ENCODE measurements at places on chromosomes 13 and 19.
A peak's percentile ranks its signal among the peaks of the same experiment; 100 is the strongest.

GRCh38 chr19:4878491-4878968 is 11.1 kb upstream of the PLIN3 start:
- no peak for DNase-seq

DNA sequence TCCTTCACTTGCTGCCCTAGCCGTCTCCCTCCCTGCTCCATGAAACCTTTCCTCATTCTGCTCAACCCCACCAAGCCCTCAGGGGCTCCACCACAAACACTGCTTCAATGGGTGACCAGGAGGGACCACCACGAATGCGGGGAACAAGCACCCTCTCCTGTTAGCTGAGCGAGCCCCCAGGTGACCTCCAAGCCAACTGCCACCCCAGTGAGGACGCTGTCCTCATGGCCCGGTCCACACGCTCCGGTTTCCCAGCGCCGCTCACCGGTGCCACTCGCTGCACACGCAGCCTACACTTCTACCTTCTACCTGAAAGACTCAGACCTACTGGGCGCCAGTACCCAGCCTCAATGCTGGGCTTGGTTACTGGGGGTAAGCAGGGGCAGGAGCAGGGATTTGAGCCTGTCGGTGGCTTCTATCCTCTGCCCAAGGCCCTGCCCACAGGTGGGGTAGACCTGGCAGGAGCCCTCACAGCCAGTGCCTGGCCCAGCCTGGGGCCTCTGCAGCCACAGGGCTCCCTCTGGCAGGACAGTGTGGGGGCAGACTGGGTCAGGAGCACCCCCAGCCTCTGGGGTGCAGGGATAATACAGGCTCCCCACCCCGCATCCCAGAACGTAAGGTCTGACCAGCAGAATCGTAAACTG is 704 bp upstream of the TMEM86B start:
- DNase-seq: no peak

DNA sequence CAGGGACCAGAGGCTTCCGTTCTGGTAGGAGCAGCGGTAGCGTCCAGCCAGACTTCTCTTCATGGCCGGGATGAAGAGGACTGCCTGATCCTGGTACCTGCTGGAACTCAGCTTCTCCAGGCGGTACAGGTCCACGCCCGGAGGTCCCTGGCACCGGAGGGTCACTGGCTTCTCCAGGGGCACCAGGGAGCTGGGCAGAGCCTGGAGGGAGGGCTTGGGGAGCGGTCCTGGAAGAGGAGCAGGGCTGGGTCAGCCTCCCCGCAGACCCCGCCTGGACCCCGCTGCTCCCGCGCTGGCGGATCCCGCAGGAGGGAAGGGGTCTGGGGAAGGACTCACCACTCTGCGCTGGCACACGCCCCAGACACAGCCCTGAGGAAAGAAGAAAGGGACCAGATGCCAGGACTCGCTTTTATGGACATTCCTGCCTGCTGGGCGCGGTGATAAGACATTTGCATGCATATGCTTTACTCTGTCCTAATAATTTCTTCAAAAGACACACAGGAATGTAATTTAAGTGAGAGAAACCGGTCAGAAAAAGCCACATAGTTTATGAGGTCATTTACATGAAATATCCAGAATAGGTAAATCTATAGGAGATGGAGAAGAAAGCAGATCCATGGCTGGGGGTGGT is 5.8 kb downstream of the GP6 start:
- no peak for DNase-seq

DNA sequence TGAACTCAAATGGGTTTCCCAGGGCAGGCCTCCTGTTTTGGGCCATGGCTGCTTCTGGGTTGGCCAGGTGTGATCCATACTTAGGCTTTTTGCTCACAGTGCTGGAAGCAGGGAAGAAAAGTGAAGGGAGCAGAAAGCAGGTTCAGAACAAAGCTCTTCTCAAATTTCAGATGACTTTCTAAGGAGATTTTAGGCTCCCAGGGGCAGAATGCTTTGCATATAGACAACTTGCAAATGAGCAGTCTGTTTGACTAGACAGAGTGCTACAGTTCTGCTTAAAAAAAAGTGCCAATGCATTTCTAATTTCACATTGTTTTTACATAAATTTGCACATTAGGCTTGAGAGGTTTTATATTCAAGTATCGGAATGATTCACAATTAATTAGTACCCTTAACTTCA is 2.6 kb upstream of the SLC10A2 start:
- no peak for DNase-seq

DNA sequence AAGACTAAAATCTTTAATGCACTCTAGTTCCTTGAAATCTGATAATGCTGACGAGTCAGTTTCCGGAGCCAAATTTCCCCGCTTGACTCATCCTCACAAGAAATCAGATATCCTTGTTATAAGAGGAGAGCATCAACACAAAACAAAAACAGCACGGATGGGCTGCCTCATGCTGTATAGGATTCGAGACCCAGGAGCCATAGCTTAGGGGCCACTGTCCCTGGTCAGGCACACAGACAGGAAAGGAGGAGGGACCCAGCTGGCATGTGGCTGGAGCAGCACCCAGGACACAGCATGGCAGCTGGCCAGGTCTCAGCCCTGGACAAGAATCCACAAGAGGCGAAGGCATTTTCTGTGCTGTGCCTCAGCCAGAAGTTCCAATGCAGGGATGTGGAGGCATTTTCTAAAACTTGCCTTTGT is 110.2 kb upstream of the SPATA13 start:
- DNase-seq: no peak

DNA sequence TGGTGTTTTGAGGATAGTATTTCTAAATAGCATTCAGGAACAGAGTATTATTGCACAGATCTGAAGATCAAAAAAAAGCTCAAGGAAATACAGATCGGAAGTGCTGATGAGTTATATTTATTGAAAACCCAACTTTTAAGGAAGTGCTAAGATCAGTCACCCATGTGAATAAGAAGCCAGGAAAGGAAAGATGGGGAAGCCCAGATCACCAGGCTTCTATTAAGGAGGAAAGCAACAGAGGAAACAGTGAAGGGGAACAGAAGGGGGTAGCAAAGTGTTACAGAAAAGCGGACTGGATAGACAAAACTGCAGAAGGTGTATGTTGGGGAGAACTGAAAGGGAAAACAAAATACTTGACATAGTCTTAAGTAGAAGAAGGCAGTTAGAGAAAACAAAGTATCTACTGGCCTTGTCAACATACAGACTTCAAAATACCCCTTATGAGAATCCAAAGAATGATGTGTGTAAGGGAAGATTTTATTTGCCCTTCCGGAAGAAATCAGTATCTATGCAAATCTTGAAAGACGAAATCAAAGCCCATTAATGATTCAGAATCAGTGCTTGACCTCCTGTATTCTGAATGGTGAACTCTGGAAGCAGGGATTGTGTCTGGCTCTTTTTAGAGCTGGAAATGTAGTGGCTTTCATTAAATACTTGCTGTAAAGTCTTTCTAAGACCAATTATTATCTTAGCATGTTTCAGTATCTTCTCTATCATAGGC is 12.1 kb downstream of the UFM1 start:
- DNase-seq: no peak

GRCh38 chr19:50331994-50332243 is 2.7 kb upstream of the KCNC3 start:
- DNase-seq: no peak

- DNase-seq: no peak
Observed at GRCh38 chr13:73948848-73949529, 185.2 kb downstream of the KLF12 start.

GRCh38 chr19:18271433-18271841 is 2.8 kb downstream of the IQCN start:
- no peak for DNase-seq

- no peak for DNase-seq
Observed at GRCh38 chr13:28671126-28671792, 12.3 kb downstream of the POMP start.

GRCh38 chr19:1223018-1223855 is 14.6 kb downstream of the CBARP start:
- peak; percentile 31 for DNase-seq

DNA sequence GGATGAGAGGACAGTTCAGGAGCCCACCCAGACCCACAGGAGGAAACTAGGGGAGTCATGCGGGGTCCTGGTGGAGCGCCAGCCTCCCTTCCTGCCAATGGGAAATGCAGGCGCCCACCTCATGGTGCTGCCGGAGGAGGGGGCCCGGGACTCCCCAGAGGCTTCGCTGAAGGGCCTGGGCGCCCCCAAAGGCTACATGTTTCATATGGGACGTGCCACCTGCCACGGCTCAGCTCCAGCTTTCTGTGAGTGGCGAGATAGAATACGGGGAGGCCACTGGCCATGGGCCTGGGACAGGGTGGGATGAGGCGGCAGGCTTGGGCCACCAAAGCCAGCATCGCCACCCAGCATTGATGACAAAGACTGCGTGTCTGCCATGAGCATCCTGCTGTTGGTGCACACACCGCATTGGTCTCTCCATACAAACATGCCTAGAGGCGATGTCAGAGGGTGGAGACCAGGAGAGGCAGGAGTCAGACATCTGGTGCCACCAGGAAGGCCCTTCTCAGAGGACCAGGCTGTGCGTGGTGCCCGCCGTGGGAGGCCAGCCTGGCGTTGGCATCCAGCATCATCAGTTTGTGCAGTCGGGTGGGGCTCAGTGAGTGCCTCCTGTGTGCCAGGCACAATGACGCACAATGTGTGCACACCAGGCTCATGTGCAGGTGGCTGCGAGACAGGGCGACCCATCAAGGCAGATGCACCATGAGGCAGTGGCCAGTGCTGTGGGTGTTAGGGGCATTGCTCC is 1.2 kb upstream of the F10 start:
- no peak for DNase-seq

DNA sequence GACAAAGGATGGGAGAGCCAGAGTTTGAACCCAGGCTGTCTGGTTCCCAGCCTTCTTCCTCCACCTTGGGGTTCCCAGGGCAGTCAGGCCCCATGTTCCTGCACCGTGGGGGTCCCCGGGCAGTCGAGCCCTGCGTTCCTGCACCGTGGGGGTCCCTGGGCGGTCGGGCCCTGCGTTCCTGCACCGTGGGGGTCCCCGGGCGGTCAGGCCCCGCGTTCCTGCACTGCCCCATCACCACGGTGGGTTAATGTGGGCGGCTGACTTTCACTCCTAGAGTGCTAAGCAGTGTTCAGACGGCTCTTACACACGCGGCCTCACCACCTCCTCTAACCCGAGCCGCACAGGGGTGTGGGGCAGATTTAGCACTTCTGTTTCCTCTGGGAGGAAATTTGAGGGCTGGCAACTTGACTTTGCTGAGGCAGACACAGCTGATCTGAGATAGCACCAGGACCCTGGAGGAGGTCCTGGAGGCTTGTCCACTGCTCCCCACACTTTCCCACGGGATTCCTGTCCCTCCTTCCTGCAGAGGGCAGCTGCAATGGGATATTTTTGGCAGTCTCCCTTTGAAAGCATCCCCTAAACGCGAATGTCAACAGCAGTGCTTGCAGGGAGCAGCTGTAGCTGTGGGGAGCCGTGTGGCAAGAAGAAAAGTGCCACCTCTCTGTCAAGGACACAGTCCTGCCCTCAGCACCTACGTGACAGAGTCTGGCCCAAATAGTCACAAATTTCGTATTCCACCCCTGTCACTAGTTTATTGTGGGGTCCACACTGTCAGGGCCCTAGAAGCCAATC is 239.4 kb downstream of the TEX29 start:
- no peak for DNase-seq

GRCh38 chr19:41956621-41957020 is 2.5 kb downstream of the RABAC1 start:
- DNase-seq: no peak

DNA sequence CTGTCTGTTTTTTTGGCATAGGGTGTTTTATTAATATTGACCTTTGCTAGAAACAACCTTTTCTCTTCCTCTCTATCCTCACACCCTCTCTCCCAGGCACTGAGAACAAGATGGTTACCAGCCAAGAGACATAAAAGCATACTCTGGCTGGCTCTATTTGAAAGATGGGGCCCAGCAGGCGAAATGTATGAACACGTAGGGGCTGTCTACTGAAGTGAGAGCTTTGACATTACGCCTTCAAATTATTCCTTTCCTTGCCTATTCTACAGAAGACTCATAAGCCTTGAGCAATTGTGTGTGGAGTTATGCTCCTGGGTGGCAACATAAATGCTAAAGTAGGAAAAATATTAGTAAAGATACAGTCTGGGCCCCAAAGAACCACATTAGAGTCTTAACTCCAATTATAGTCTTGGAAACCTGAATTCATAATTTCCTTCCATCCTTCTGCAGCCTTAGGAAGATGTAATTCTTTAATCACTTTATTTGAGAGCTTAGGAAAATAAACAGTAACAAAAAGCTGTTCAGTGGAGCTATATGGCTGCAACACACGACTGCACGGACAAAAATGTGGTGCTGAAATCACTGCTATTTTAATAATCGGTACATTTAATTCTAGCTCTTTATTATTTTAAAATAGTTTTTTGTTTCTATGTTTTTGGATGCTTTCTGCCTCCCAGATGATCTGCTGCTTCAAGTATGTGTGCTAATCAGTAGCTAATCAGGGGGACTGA is 122.3 kb upstream of the RNF113B start:
- DNase-seq: no peak

DNA sequence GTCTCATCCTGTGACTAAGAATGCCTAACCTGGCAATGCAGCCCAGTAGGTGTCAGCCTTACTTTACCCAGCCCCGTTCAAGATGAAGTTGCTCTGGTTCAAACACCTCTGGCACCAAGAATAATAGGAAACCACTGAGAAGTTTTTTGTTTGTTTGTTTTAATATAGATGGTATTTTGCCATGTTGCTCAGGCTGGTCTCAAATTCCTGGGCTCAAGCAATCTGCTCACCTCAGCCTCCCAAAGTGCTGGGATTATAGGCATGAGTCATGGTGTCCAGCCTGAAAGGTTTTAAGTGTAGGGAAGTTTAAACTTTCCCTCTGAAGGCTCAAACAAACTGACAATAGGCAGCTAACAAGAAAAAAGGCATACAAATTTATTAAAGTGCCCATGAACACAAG is 51.2 kb upstream of the ABCC4 start:
- DNase-seq: no peak

DNA sequence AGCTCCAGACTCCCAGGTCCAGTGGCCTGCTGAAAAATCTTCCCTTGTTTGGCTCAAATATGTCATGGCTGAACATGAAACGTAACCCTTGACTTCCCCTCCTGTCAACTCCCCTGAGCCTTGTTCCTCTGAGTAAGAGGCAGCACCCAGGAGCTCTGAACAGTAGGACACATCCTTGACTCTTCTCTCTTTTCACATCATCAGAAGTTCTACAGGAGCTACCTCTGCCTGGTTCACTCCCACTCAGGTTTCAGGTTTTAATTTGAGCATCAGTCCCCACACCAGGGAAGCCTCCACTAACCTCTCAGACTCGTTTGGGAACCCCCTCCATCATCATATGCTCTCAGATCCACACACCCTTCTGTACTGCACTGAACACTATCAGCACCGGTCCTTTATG is 30.3 kb downstream of the ZNF823 start:
- DNase-seq: no peak

- no peak for DNase-seq
Observed at GRCh38 chr19:1577929-1578618, 9.9 kb upstream of the MEX3D start.

GRCh38 chr13:82506805-82507414 is 1375.4 kb downstream of the SLITRK1 start:
- DNase-seq: no peak

GRCh38 chr13:110254151-110254679 is 52.7 kb downstream of the COL4A1 start:
- no peak for DNase-seq
